ENCODE measurements at places on chromosomes 3 and 15.

GRCh38 chr15:42732095-42732827, 4.7 kb downstream of the CDAN1 start:
- no peak for DNase-seq

- DNase-seq: no peak
Measured at GRCh38 chr3:17195192-17195611, 310.4 kb downstream of the PLCL2 start.

GRCh38 chr15:51793521-51794305, 35.7 kb upstream of the TMOD3 start:
- DNase-seq: peak; percentile 53

- no peak for DNase-seq
Measured at GRCh38 chr3:37888421-37888820, 26.7 kb downstream of the CTDSPL start.

- peak; percentile 89 for DNase-seq
Measured at GRCh38 chr3:140467104-140467577, 210.7 kb upstream of the TRIM42 start.

DNA sequence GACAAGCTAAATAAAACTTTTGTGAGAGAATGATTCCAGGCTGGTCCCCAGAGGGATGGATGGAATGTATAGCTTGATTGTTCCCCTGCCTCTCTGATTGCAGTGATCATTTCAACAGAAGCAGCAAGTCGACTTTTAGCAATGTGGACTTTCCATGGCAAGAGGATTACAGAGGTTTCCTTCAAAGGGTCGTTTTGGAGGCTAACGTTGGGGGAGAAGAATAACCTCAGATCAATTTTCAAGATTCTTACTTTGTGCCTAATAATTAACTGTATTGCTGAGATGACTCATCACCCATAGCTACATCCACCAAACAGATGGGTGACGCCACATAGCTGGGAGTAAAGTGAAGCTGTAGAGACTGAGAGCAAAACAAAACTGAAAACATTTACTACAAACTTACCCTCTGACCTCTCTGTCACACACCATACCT, 79.9 kb downstream of the GTPBP8 start:
- DNase-seq: no peak

DNA sequence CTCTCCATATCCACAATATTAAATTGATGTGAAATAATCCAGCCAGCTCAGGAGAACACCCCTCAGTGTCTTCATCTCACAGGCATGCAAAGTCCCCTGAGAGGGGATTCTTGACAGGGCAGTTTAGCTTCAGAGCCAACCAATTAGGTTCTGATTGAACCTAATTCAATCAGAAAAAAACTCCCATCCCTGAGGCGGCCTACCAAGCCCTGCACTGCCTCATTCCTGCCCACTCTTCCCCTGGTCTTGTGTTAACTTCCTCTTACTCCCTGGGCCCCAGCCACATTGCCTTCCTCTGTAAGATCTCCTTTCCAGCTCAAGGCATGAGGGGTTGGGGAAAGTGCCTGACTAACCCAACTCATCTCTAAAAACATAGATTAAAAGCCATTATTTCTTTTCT, 46.1 kb downstream of the FRMD4B start:
- peak; percentile 35 for DNase-seq

DNA sequence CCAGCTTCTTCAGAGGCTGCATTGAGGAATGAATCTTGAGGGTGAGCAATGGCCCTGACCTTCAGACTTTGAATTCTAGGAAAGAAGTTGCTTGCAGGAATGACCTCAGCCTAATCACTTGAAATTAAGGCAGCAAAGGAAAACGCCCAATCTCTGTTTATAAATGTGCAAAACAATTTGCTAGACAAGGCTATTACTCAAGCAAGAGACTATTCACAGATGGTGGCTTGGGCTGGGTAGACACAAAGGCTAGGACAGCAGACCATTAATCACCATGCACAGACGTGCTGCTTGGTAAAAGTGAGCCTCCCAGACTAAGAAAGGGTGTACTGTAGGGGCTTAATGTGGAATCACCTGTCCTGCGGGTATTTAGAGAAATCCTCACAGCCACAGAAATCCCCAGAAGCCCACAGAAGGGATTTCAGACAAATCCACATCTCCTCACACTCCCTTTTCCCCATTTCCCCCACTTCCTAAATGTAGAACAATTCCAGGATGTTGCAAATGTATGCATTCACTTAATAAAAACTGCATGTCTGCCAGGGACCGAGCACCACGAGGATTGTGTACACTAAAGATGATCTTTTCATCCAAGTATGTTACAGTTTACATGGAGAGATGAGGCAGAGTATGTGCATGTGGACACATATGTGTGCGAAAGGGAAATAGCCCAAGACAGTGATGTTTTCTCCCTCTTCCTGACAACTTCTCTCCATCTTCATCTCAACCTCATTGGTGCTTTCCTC, 259.5 kb downstream of the THSD4 start:
- no peak for DNase-seq

DNA sequence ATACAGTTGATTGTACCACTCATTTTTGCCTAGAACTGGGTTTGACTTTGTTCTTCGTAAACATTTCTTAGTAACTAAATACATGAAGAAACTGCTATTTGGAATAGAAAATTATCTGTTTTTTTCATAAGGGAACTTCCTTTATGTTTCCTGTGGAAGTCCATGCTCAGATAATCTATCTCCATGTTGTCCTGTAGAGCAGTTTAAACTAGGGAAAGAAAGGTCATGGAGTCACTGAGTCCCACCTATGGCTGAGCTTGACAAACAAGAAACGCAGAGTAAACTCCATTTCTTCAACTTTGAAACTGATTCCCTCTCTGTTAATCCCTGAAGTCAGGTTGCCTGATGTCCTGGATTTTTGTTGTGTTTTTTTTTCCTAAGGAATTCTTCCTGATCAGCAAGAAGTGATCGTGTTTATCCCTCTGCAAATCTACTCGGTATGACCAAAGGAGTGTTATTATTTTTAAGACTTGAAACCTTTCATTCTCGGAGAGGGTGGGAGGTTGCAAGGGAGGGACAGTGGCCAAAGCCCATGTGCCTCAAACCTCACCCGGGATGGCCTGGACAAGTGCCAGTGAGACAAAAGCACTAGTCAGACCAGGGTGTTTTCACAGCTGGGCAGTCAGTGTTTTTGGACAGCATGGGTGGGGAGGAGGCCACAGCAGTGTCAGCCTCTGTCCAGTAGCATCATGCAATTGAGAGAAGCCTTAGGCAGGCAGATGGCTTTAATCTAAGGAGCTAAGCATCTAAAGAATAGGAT, 129.8 kb upstream of the PHLDB2 start:
- DNase-seq: peak; percentile 40

GRCh38 chr15:63719281-63719680, 114.5 kb downstream of the HERC1 start:
- DNase-seq: peak; percentile 32

- DNase-seq: no peak
Measured at GRCh38 chr3:179474480-179474879, 23.2 kb upstream of the GNB4 start.

DNA sequence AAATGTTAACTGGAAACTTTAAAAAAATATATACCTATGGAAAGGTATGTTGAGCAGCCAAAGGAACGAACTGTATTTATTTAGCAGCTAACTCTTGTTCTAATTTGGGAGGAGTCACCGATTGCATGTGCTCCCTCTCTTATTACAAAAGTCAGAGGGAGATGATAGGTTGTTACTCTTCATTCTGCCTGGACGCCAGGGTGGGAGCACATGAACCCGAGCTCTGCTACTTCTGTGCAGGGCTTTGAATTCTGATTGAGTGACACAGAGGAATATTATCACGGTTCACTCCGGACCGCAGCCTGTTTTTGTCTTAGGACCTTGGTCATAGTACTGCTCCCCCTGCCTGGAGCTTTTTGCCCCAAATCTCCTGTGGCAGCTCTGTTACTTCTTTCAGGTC, 36.9 kb upstream of the LRIG1 start:
- no peak for DNase-seq

DNA sequence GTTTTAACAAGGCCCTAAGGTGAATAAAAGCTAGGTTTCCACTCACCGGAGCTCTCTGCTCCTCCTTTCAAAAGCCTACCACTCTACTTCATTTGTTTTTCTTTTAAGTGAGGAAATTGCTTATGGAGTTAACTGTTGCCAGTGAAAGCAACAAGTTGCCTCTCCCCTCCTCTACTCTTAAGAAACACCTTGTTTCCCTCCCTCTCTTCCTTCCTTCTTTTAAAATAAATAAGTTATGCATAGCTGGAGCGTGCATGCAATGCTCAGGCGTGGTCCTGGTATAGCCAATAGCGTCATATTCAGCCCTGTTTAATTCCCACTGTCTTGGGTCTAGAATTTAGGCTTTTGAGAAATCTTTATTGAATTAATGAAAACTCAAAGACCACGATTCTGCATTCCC, 101.1 kb upstream of the IGF1R start:
- DNase-seq: no peak

DNA sequence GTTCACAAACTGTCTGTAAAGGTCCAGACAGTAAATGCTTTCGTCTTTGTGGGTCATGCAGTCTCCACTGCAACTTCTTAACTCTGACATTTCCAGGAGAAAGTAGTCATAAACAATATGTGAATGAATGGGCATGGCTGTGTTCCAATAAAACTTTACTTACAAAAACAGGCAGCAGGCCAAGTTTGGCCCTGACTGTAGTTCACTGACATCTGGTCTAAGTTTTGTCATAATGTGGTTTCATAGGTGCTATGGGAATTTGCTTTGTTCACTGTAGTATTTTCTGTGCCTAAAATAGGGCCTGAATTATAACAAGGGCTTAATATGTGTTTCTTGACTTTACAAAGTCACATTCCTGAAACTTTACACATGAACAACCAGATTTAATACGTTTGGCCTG, 186.0 kb upstream of the KBTBD8 start:
- no peak for DNase-seq

- DNase-seq: no peak
Measured at GRCh38 chr3:197533927-197534725, 21.6 kb downstream of the BDH1 start.

DNA sequence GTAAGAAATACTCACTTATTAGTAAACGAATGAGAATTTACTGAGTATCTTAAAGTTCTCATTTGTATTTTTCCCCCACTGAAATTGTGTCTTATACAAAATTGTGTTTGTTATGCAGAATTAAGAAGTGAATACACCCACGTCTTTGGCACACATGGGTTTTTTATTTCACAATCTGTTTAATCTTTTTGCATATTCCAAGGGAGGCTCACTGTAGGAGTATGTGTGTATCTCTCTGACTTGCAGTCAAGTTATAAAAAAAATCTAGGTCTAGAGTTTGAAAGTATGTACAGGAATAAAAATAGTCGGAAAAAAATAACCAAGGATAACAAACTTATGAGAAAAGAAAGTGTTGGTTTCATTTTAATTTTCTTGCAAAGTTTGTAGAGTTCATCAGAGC, 255.2 kb downstream of the PDCD6IP start:
- DNase-seq: no peak

- no peak for DNase-seq
Measured at GRCh38 chr15:69398491-69398891, 15.7 kb upstream of the KIF23 start.

- DNase-seq: no peak
Measured at GRCh38 chr3:186931532-186932280, 1.4 kb downstream of the ST6GAL1 start.

DNA sequence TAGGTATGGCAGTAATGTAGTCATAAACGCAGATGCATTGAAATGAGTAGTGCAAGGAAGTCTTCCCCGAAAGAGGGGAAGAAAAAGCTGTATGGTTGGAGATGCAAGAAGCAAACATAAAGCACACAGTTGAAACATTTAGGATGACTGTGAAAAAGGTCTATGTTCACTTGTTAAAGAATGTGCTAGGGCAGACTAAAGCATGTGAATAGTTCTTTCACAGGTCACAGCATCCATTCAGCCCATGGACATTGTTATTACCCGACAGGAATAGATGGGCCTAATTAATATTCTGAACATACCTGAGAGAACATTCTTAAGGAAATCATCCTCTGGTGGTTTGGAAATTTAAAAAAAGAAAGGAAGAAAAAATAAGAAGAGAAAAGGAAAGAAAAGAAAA, 595.2 kb downstream of the ZIC1 start:
- no peak for DNase-seq

DNA sequence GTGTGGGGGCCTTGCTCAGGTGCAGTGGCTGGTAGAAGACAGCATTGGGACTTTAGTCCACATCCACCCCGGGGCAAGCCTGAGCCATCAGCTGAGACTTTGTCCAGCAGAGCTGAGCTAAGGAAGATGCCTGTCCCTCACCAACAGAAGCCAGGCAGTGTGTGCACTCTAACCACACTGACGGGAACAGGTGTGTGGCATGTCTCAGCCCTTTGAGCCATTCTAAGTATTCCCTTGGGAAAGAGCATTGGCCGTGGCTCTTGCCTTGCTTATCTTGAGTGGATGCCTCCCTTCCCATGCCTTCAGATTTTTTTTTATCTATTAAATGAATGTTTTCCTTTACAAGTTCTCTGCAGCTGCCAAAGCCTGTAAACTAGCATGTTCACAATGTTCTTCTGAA, 3.5 kb downstream of the GABRA5 start:
- no peak for DNase-seq

GRCh38 chr3:133999891-134000685, 29.6 kb downstream of the SLCO2A1 start:
- no peak for DNase-seq

DNA sequence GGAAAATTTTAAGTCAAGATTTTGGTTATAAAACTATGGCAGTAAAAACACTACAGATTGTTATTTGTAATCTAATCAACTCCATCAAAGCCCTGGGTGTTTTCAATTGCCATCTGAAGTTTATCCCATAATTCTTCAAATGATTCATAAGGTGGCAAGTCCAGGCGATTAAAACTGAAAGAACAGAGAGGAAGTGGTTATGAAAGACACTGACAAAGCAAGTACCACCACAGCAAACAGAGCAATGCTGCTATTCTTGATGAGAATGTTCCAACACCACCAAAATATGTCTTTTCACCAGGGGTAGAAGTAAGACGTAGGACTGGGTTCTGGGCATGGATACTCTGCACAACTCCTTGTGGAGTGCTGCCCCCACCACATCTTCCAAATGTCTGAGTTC, 86.9 kb upstream of the PRTG start:
- DNase-seq: no peak

- DNase-seq: peak; percentile 46
Measured at GRCh38 chr3:184259878-184260723, 1.3 kb downstream of the CAMK2N2 start.

- no peak for DNase-seq
Measured at GRCh38 chr3:135181408-135181807, 386.3 kb downstream of the EPHB1 start.
